ENCODE measurements at places on chromosomes 3 and 15.

DNA sequence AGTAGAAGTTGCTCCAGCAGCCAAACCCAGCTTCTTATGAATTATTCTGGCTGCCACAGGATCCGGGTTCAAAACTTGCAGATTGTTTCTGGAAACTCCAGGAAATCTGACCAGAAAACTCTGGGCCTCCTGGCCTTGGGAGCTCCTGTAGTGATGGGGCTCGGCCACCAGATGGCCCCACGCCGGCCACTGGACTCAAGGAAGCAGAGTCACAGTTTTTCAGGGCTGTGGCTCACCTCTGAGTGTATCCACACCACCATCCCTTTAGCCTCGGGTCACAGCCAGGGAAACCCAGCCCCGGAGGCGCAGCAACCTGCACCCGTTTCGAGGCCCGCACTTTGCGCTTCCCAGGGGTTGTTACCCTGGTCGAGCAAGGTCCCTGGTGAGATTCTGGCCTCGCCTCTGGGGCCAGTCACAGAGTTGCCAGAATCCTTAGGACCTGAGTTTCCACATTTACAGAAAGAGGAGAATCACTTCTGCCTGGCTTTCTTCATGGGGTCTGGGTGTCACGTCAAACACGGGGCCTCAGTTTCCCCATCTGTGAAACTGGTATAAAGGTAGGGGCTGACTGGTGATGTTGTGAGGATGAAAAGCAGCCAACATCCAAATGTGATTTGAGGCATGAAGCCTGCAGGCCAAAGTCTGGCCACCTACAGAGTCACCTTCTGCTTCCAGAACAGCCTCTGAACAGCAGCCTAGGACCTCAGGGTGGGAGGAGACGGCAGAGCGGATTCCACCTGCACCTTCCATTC, 53.5 kb upstream of the LCTL start:
- DNase-seq = peak; percentile 14

DNA sequence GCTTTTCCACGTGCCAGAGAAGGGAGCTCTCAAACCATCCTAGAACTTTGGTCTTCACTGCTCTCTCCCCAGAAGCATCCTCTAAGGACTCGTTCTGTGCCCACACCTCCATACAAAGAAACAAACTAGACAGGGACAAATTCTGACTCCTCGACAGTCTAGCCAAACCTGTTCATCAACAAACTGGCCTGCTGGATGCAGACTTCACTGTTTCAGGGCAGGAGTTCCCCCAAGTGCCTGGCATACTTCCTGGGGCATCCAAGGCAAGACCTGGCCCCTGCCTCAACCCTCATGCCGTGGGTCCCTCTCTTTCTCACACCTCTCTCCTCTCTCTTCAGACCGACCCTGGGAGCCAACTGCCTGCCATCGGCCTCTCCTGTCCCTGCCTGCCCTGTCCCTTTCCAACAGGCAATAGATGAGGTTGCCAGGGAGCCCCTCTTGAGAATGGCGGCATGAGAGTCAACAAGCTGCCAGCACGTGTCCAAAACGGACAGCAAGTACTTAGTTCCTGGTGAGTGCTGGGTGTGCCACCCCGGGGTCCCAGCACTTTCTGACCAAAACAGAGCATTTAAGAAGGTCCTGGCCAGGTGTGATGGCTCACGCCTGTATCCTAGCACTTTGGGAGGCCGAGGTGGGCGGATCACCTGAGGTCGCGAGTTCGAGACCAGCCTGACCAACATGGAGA, 79.1 kb upstream of the HES1 start:
- no peak for DNase-seq

GRCh38 chr3:23537101-23537551, 268.6 kb upstream of the UBE2E1 start:
- no peak for DNase-seq

GRCh38 chr3:131544557-131544956, 41.8 kb upstream of the MRPL3 start:
- DNase-seq = no peak

GRCh38 chr15:24223739-24224138, 451.8 kb upstream of the NPAP1 start:
- DNase-seq = no peak

GRCh38 chr3:150515210-150515609, 31.1 kb downstream of the SERP1 start:
- no peak for DNase-seq

- DNase-seq = no peak
Measured at GRCh38 chr15:48781481-48782081, 29.3 kb downstream of the CEP152 start.

DNA sequence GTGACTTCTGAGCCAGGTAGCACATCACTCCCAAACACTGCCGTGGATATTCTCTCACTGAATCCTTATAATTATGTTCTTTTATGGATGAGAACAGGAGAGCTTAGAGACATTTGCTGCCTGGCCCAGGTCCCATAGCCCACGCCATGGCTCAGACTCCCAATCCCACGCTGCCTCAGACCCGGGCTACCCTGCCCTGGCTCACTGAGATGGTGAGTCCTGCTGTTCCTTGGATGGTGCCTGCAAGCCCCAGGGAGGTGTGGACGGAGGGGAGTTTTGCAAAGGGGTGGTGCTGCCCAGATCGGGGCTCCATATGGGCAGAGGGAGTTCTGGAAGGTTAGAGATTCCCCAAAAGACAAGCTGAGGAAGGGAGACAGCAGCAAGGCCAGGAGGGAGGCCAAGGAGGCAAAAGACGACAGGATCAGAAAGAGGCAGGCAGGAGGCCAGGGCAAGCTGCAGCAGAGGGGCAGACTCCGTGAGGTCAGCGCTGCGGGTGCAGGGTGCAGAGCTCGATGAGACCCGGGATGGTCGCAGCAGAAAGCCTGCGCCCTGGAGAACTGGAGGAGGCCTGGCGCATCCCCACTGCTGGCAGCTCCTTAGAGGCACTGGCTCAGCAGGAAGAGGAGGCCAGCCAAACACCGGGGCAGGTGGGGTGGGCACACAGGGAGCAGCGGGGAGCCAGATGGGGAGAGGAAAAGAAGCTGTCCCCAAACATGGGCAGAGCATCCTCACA, 95.7 kb upstream of the ALDH1A3 start:
- DNase-seq = no peak

DNA sequence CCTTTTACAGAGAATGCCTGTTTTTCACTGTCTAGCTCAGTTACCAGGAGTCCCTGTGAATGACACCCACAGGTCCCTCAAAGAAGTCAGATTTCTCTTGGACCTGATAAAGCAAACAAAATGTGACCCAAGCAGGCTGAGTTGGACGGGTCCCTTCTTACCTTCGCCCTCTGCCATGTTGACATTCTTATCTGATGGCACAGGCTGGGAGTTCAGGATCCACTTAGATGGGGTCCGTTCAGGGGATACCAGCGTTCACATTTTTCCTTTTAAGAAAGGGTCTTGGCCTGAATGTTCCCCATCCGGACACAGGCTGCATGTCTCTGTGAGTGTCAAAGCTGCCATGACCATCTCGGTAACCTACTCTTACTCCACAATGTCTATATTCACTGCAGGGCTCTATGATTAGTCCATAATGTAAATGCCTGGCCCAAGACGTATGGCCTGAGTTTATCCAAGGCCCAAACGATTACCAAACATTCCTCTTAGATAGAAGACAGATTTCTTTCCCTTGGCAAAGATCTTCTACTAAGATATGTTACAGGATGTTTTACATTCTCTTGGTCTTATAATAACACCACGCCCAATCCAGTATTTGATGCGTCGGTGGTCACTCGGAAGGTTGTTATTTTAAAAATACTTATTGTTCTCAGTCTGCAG, 179.1 kb downstream of the THSD4 start:
- DNase-seq = no peak

GRCh38 chr3:102057781-102058421, 208.6 kb downstream of the NFKBIZ start:
- DNase-seq = no peak

DNA sequence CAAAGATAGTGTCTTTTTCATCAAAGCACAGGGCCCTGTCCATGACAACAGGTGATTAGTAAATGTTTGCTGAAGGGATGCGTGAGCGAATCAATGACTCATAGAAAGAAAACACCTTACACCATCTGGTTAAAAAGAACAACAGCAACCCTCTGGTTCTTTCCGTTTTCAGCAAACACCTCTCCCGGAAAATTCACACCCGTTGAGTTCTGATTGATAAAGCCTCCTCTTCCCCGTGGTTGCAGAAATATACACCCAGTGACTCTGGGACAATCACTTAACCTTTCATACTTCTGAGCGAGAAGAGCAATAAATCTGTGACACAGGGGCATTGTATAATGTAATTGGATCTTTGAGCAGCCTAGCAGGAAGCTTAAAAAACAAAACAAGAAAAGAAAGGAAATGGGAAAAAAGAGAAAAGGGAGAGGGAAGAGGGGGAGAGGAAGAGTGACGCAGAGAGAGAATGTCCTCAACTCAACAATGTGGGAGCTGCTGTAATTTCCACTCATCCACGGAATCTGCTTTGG, 37.6 kb downstream of the ADAMTS9 start:
- DNase-seq = no peak

- DNase-seq = no peak
Measured at GRCh38 chr3:129651435-129652202, 45.1 kb upstream of the PLXND1 start.

- no peak for DNase-seq
Measured at GRCh38 chr3:69105320-69105719, 17.1 kb downstream of the LMOD3 start.

DNA sequence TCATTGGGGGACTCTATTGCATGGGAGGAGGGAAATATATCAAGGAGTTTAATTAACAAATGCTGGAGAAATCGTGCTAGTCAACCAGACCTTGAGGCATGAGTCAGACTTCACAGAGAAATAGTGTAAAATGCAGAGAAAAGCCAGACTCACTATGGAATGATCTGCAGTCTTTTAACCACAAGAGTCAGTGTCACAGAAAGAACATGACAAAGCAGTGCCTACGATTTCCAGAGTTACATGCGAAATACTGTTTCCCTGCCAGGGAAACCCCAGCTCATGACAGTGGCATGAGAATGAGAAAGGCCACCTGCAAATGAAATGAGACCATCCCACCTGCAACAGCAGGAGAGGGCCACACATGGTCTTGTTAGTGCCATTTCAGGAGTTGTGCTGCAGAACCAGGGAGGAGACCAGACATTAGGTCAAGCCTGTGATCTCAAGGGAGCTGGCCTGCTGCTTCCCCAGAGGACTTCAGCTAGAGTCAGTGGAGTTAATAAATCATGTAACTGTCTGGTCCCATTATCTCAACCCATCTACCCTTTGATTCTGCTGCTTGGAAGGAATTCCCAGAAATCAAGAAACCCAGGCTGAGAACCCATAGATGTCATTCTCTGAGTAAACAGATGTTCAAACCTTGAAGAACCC, 79.0 kb downstream of the ERC2 start:
- no peak for DNase-seq

- DNase-seq = no peak
Measured at GRCh38 chr3:4196506-4197147, 106.5 kb upstream of the SETMAR start.

- DNase-seq = no peak
Measured at GRCh38 chr3:43307226-43307625, 20.9 kb downstream of the SNRK start.

- no peak for DNase-seq
Measured at GRCh38 chr3:53166781-53167291, 5.8 kb downstream of the PRKCD start.

DNA sequence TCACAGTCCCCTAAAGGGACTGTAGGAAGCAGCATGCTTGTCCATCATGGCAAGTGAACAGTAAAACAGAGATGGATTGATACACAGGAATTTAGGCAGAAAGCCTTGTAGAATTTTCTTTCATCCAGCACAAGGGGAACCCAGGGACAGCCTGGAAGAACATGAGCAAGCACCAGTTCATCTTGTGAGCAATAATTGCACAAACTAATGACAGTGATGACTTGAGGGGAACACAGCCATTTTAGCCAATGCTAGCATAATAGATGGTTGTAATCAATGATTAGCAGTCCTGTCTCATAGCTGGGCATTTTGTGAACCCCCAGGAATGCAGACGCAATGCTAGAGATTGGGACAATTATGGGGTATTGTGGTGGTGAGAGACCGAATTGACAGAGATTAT, 6.7 kb downstream of the CD200 start:
- DNase-seq = no peak

- DNase-seq = no peak
Measured at GRCh38 chr15:65096481-65097385, 18.3 kb downstream of the UBAP1L start.

DNA sequence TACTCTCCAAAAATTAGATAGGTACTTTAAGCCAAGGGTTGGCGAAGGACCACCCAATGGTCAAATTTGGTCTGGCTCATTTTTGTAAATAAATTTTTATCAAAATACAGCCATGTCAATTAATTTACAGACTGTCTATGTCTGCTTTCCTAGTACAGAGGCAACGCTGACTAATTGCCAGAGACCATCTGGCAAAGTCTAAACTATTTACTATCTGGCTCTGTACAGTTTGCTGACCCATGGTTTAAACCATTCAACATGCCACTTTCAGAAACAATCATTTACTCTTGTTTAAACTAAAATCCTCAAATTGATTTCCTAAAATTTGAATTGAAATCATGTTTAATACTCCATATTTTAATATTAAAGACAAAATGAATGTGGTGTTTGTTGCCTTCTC, 25.9 kb downstream of the CBLB start:
- no peak for DNase-seq

GRCh38 chr3:138818185-138818860, 16.4 kb downstream of the PIK3CB start:
- DNase-seq = no peak

- DNase-seq = no peak
Measured at GRCh38 chr15:69908590-69909420, 188.9 kb downstream of the TLE3 start.

DNA sequence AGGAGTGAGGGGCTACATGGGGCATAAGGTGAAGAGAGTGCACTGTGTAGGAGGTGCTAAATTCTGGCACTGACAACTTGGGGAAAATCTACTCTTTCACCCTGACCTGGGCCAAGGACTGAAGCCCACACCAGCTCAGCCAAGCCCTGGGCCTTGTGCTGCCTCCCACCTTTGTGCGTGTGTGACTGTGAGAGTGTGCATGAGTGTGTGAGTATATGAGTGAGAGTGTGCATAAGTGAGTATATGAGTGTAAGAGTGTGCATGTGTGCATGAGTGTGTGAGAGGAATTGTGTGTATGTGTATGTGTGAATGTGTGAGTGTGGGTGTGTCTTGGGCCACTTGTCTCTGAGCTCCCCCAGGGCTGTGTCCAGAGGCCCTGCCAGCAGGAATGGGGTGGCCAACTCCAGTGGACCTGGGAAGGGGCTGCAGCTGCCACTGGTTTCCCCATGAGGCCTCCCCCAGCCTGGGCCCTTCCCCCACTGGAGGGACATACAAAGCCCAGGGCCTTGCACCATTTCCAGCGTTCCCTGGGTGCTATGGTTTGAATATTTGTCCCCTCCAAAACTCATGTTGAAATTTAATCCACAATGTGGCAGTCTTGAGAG, 15.2 kb downstream of the C3orf22 start:
- no peak for DNase-seq

- no peak for DNase-seq
Measured at GRCh38 chr3:190043741-190044140, 77.0 kb downstream of the P3H2 start.
